ENCODE measurements at places on chromosomes 12 and 14.
A peak's percentile ranks its signal among the peaks of the same experiment; 100 is the strongest.

DNA sequence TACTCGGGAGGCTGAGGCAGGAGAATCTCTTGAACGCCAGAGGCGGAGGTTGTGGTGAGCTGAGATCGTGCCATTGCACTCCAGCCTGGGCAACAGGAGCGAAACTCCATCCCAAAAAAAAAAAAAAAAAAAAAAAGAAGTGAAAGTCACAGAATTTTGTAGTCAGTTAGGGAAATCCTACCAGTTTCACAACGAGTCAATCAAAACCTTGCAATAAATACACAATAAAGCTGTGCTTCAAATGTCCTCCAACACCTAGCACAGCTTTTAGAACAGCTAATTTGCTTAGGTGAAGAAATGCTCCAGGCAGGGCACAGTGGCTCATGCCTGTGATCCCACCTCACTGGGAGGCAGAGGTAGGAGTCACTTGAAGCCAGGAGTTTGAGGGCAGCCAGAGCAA lies 112.8 kb upstream of the ATF7IP start:
- no peak for DNase-seq

- DNase-seq = no peak
These were observed 5.9 kb downstream of the CBX5 start for GRCh38 chr12:54273981-54274380.

DNA sequence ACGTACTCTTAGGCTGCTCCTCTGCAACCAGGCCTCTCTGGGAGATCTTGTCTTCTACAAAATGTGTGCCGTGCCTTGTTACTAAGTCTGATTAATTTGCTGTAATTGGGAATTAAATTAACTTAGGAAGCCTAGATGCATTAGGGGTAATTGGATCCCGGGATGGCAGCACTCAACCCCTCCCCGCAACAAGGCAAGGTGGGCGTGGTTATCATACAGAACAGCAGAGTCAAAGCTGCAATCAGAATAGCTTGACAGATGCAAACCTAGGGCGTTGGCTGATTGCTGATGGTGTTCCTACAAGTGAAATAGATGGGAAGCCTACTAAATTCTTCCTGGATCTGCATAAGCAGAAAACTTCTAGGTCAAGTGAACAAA lies 34.5 kb upstream of the NFYB start:
- DNase-seq = no peak

GRCh38 chr14:105591052-105591451 lies 64.7 kb downstream of the TMEM121 start:
- DNase-seq = no peak

GRCh38 chr12:102811110-102811737 lies 105.8 kb downstream of the PAH start:
- DNase-seq = no peak

DNA sequence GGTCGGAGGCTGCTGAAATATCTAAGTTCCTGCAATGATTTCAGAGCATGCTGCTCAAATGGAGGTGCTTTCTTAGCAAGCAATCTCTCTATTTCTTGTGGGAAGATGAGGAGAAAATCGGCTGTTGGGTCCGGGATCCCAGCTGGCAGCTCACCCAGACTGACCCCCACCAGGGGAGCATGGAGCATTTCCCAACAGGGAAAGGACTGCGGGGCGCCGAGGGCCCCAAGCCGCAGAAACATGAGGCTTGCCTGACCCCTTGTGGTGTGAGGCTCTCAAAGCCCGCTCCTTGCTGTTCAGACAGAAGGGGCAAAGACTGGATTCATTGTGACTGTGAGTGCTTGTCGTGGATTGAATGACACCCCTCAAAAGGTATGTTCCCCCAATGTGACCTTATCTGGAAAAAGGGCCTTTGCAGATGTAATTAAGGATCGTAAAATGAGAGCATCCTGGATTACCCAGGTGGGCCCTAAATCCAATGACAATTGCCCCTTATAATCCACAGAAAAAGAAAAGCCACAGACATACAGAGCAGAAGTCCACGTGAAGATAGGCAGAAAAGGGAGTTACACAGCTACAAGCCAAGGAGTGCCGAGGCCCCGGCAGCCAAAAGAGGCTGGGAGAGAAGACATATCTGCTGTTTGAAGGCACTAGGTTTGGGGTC lies 116.3 kb upstream of the VASH1 start:
- DNase-seq = no peak

GRCh38 chr12:80792861-80793260 lies 76.1 kb downstream of the MYF5 start:
- no peak for DNase-seq

DNA sequence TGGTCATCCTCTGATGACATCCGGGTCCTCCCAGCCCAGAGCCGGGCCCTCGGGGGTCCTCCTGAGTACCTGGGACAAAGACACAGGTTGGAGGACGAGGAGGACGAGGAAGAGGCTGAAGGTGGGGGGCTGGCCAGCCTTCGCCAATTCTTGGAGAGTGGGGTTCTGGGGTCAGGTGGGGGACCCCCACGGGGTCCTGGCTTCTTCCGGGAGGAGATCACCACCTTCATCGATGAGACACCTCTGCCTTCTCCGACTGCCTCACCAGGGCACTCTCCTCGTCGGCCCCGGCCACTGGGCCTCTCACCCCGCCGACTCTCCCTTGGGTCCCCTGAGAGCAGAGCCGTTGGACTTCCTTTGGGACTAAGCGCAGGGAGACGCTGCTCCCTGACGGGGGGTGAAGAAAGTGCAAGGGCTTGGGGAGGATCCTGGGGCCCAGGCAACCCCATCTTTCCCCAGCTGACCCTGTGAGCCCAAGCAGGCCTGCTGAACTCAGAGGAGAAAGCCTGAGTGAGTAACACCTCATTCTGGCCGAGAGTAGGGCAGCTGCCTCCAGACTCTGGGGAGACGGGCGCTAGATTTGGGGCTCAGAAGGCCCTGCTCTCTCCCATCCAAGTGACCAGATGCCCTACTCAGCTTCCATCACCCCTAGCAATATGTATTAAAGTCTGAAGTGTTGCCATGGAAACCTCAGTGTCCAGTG lies 1.3 kb upstream of the P3H3 start:
- DNase-seq = no peak

DNA sequence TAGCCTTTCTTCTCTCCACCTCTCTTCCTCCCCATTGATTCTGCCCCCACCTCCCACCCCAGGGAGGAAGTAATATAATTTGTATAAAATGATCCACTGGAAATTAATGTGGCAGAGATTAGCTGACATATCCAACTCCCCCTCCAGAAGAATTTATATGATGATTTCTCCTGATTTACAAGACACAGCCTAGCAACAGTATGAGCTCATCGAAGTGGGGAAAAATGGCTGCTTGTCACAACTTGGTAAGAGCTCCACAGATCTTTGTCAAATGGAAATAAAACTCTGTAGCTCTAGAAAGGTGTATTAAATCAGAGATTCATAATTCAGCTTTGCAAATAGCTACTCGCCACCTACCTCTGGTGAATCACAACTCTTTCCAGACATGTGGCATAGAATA lies 195.7 kb downstream of the NOVA1 start:
- no peak for DNase-seq

- no peak for DNase-seq
These were observed 29.1 kb upstream of the KLRB1 start for GRCh38 chr12:9636851-9637206.

- no peak for DNase-seq
These were observed 121.6 kb downstream of the GPR135 start for GRCh38 chr14:59343585-59343984.

DNA sequence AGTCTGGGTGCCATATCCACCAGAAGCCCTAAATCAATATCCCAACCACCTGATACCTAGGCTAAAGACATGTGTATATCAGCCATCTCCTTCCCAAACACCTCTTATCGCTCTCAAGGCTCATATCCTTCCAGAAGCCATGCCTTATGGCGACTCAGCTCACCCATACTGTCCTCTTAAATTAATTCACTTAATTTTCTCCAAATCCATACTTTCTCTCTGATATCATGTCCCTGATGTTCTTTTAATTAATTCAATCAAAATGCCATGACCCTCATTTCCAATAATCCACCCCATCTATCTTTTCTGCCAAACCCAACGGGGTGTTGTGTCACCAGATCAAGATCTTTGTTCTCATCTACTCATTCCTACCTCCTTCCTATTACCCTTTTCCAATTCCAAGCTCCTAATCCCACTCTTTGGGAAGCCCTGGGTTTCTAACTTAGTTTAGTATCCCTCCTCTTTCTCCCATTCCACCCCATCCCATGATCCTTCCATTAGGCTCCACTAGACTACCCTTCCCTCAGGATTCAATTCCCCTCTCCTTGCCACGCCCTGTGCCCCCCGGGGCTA lies 723 bp downstream of the ATF7 start:
- no peak for DNase-seq

DNA sequence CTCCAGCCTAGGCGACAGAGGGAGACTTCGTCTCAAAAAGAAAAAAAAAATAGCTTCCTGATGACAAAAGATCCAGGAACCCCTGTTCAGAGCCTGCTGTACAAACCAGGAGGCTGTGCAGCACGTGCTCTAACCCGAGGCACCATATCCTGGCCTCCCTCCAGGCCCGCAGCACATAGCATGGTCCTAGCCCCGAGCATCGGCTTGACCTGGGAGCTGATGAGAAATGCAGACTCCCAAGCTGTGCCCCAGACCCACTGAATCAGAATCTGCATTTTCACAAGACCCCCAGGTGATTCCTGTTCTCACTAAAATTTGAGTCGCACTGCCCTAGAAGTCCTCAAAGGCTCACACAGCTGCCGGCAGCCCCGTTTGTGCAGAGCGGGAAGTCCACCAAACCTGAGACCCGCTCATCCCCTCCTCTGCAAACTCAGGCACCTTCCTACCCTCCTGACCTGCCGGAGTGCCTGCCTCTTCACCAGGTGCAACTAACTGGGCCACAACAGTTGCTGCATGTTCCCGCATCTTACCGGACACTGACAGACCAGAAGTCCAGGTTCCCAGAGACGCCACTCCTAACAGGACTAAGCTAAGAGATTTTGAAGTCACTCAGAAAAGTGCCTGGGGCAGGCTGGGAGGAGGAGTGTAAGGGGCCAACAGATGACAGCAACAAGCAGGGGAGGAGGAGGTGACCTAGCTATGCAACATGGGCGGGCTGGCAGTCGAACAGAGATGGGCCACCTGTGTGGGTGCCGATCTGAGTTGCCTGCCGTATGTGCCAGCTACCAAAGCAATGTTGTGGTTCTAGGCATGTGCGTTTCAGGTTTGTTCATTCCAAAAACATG lies 24.0 kb upstream of the RIN3 start:
- DNase-seq = no peak

GRCh38 chr12:96368233-96368632 lies 32.0 kb downstream of the CDK17 start:
- no peak for DNase-seq

- DNase-seq = no peak
These were observed 86.4 kb upstream of the RTL1 start for GRCh38 chr14:100989924-100990323.

DNA sequence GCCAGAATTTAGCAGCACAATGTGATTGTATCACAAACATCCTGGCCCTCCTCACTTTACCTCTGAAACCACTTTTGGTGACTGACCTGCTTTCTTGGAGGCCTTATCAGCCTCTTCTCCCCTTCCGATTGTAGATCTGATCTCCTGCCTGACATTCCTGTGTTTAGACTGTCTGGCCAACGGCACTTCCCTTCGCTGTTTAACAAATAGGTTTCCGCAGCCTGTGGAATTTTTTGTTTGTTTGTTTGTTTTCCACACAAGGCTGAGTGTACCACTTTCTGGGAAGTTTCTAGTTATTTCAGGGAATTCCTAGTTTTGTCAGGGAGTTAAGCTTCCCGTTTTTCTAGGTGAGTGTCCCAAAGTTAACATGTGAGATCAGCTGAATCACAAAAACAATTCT lies 65.9 kb upstream of the CDKN3 start:
- DNase-seq = no peak

DNA sequence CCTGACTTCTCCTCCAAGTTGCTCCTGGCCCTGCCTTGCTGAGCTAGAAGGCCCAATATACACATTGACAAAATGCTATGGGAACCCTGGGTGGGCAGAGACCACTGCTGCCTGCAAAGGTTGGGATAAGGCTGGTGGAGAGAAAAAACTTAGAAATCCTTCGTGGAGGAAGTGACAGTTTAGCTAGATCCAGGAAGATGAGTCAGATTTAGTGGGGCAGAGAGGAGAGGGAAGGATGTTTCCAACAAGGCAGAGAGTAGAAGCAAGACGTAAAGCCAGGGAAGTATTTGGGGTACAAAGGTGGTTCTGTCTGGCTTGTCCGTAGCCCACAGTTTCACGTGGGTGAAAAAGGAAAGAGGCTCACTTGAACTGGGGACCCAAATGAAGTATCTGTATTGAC lies 69.0 kb upstream of the CLMN start:
- DNase-seq = no peak

DNA sequence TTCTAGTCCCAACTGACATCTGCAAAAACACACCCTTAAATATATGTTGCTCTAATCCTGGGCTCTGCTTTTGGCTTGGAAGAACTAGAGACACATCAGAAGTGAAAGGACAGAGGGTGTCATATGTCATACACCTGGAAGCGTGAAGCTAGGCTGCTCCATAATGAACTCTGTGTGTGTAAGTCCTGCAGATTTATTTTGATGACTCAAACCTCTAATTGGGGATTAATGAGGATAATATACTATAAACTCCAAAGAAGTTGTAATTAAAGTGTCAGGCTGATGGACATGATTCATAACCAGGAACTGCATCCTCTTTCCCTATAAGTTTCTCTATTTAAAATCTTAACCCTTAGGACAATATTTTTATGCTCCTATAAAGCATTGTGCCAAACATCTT lies 4.4 kb upstream of the KCNK10 start:
- no peak for DNase-seq

GRCh38 chr12:110141389-110141788 lies 17.2 kb downstream of the IFT81 start:
- DNase-seq = no peak

- DNase-seq = peak; percentile 86
These were observed at the start of gene ANKRD52 for GRCh38 chr12:56258068-56258819. Gene ANKRD52 (minus strand): TSS chr12:56258384. CDS start chr12:56258269, 115 bp downstream.

- DNase-seq = no peak
These were observed 143.0 kb downstream of the TMTC1 start for GRCh38 chr12:29640589-29641345.

- DNase-seq = no peak
These were observed 88.8 kb downstream of the ANO6 start for GRCh38 chr12:45304514-45305178.

DNA sequence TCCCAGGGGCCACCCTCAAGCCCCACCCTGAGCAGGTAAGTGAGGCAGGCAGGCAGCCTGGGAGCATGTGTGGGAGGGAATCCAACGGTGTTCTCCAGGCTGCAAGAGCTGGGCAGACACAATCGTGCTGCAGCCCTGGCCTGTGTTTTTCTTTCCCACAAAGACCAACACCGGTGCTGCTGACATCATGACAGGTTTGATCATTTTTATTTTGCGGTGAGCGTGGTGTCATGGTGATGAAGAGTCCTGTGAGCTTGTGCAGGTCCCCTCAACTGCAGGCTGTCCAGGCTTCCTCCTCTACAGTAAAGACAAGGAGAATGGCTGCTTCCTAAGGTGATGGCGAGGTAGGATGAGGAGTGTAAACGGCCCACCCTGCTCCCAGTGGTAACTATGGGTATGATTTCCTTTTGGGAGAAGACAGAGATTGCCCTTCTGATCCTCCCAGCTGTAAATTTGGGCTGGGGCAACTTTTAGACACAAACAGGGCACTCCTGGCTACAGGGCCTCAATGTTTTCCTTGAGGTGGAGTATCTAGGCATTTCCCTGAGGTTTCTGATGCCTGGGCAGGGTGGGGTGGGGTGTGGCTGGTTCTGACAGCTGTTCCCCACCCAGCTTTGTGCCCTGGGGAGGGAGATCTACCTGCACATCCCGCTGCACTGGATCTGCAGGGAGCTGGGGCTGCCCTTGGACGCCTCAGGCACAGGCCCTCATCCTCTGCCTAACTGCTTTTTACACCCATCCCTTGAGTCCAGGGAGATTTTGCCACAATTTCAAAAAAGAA lies 109.1 kb downstream of the VCPKMT start:
- DNase-seq = no peak

GRCh38 chr12:102638777-102639176 lies 158.4 kb upstream of the IGF1 start:
- no peak for DNase-seq
